ENCODE measurements at places on chromosomes 1 and 21. TPM values are rescaled to one million over a fixed set of nuclear protein-coding genes. Genes with fewer than 3 reads are reported as not detected.

Gene C1orf53
- polyA plus RNA-seq = 2.6 TPM

GRCh38 chr21:46018615-46019014 lies 37.0 kb downstream of the COL6A1 start:
- DNase-seq = no peak

Gene DPH2
- 18.2 TPM for polyA plus RNA-seq

Gene CLEC20A
- polyA plus RNA-seq = not detected

Gene NBPF20
- 3.7 TPM for polyA plus RNA-seq

Data from muscle of arm (tissue), 14 donors.